ENCODE measurements at places on chromosomes 1 and 21.
A peak's percentile ranks its signal among the peaks of the same experiment; 100 is the strongest.

GRCh38 chr1:30977511-30977910 lies 69.0 kb upstream of the SDC3 start:
- no peak for DNase-seq

DNA sequence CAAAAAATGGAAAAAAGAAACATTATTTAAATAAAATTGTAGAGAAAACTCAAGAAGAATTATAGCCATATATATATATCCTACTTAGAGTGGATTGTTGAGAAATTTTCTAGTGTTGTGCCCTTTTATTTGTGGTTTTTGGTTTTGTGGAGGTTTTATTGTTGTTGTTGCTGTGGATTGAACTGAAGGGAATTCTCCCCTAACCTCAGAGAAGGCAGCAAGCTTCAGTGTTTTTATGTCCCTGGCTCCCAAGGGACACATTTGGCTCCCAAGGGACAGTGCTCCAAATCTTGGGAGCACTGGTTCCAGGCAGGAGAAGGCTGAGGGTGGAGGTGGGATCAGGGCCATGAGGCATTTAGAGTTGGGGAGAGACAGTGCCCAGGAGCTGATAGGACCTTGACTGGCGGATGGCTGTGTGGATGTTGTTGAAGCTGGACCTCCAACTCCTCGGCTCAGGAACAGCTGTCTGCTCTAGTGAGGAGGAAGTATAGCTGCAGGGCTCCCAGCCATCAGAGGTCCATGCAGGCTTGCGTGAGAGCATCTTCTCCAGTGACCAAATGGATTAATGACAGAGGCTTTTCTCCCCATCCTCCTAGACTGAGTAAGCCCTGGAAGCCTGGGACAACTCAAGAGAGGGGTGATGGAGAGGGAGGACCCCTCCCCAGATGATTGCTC lies 100.5 kb downstream of the TEX35 start:
- DNase-seq, result no peak

GRCh38 chr1:67764633-67765032 lies 68.6 kb downstream of the GNG12 start:
- DNase-seq, result no peak

GRCh38 chr1:172442843-172443565 lies 865 bp downstream of the PIGC start:
- no peak for DNase-seq

DNA sequence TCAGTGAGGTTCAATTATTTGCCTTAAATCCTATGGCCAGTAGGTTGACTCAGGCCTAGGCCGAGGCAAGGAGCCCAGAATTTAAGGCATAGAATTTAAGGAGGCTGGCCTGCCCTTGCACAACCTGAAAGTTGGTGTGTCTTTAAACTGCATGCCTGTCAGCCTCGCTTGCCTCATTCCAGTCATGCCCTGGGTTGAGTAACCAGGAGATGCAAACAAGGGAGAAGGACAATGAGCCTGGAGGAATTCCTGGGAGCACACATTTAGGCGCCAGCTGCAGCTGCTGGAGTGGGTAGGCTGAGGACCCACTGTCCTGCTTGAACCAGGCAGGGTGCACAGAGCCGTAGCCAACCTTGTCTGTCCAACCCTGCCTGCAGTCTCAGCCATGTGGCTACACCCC lies 11.7 kb downstream of the CD2 start:
- no peak for DNase-seq

DNA sequence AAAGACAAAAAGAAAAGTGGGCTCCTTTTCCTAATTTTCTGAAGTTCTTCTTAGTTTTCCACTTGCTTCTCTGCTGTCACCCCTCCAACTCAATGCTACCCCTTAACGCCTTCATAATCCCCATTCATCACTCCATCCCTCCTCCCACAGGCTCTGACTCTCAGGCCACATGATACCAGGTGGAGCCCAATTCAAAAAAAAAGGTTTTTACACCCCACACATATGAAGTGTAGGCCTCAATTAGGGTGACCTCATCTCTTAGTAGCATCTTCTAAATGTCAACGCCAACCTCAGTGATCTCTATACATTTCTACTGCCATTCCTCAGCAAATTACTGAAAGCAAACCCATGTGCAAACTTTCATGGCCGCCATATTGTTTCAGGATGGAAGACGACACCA lies 6.4 kb downstream of the SSBP3 start:
- DNase-seq, result no peak

GRCh38 chr1:112429749-112430148 lies 33.7 kb downstream of the CTTNBP2NL start:
- DNase-seq, result no peak

GRCh38 chr1:17596186-17596585 lies 56.7 kb downstream of the ARHGEF10L start:
- DNase-seq, result no peak

GRCh38 chr1:111503585-111504060 lies at the start of the genes ADORA3 and TMIGD3:
Gene ADORA3, minus strand, starts transcription at chr1:111503633. Its CDS starts 279 bp downstream, at chr1:111503354.
Gene TMIGD3, minus strand, starts transcription at chr1:111503633. Its CDS starts 279 bp downstream, at chr1:111503354.
- no peak for DNase-seq

DNA sequence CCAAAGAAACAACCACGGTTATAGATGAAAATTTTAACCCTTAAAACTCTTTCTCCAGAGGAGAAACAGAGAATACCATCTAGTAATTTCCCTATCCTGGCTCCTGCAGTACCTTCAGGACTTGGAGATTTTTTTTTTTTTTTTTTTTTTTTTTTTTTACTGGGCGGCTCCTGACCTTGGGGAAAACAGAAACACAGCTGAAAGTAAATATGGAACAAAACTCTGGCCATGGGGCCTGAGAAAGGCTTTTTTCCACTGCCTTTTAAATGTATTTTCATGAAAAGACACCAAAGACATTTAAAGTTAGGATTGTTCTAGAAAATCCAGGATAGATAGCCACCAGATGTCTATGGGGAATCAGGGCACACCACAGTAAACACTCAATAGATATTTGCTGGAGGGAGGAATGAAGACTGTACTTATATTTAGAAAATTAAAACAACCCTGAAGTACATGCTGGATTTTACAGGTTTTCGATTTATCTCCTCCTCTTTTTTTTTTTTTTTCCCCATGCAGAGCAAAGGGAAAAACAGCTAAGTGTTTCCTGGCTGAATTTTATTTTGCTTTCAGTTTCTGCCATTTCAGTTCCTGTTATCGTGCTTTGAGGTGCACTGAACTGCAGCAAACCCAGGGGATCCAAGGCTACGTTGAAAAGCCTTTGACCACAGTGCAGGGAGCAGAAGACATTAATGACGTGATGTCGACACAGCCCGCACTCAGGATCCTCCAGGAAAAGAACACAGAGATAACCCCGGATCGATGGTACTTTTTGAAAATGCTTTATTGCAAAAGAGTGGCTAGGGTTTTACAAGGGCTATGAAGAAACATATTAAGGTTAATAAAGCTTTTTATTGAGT lies 35.7 kb upstream of the CNN3 start:
- DNase-seq, result no peak

- peak; percentile 43 for DNase-seq
Observed at GRCh38 chr1:35642471-35642955, 1.2 kb upstream of the PSMB2 start.

DNA sequence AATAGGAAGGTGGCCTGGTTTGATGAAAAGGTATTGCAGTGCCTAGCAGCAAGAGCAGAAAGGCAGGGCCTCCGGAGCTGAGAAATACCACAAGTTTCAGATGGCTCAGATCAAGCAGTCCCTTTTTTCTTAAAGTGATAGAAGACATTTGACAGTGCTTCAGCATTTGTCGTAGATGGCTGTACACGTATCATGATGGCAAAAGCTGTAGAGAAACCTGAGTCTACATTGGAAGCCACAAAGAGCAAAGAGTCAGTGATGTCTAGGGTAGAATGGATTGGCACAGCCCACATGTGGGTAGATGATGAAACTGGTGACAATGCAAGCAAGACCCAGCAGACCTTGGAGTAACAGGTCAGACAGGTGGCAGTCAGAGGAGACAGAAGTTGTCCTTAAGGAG lies 101.3 kb upstream of the ARTN start:
- no peak for DNase-seq

GRCh38 chr1:29202584-29203340 lies 21.1 kb upstream of the SRSF4 start:
- DNase-seq, result peak; percentile 86

GRCh38 chr1:226864311-226864710 lies 6.1 kb upstream of the PSEN2 start:
- no peak for DNase-seq

GRCh38 chr21:44084496-44085241 lies 22.5 kb upstream of the PWP2 start:
- no peak for DNase-seq

- DNase-seq, result no peak
Observed at GRCh38 chr1:240237305-240237721, 145.6 kb downstream of the FMN2 start.

- no peak for DNase-seq
Observed at GRCh38 chr1:27562021-27562420, 41.9 kb downstream of the AHDC1 start.

DNA sequence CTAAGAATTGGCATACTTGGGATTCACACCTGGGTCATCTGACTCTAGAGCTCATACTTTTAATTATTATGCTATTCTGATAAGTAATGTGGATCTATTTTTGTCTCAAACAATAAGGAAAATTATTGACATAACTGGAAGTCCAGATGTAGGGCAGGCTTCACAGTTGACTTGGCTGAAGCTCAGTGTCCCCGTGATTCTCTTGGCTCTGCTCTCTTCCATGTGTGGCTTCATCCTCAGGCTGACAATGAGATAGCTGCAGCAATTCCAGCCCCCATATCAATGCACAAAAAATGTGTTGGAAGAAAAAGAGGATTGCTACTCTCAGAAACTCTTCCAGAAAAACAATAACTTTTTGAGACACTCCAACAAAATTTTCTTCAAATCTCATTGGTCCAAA lies 23.8 kb downstream of the HSD11B1 start:
- no peak for DNase-seq

DNA sequence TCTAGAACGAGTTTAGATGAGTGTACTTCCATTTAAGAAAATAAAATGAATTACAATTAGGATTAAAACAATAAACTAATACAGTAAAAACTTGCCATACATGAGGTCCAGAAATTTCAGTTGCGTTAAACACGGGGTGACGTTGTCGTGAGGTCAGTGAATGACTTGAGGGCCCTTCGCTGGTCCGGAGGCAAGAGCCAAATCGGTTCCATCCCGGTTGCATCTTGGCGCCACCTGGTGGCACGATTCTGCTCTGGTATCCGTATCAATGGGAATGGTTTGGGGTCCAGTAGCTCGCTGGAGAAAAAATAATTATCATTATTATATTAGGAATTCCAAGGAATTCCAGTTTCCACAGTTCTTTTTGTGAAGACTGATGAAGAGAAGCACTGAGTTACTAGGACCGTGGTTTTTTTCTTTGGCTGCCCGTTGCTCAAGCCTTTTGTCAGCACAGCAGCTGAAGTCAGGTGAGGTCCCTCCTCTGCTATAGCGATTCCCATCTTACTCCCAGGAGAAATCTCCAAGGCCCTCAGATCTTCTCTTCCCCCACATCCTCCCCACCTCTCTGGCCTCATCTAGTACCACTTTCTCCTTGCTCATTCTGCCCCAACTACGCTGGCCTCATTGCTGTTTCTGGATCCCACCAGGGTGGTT lies 161.4 kb downstream of the SLC35F3 start:
- DNase-seq, result peak; percentile 12

DNA sequence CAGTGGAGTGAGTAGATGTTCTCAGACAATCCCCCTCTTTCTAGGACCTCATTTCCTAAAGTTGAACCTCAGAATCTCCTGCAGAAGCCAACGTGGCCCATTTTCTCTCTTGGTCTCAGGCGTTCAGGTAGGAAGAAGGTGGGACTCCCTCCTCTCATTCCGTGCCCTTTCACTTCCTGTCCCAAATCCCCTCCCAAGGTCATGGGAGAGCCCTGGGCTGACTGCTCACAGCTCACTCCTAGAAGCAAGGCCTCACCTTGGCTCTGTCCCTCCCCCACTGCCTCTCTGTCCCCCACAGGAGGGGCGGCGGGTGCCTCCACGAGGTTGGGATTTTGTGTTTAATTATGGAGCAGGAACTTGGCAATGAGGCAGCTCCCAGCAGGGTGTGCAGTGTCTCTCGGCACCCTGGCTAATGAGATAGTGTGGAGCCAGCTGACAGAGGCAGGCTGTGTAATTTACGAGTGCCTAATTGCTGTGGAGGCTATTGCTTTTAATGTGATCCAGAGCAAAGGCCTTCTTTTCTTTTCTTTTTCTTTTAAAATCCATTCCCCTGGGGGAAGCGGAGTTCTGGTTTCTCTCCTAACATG lies 9.1 kb upstream of the CDK18 start:
- DNase-seq, result peak; percentile 90

GRCh38 chr1:44929531-44929930 lies 56.9 kb downstream of the EIF2B3 start:
- DNase-seq, result no peak

- no peak for DNase-seq
Observed at GRCh38 chr1:52343979-52344378, 22.0 kb downstream of the CC2D1B start.

DNA sequence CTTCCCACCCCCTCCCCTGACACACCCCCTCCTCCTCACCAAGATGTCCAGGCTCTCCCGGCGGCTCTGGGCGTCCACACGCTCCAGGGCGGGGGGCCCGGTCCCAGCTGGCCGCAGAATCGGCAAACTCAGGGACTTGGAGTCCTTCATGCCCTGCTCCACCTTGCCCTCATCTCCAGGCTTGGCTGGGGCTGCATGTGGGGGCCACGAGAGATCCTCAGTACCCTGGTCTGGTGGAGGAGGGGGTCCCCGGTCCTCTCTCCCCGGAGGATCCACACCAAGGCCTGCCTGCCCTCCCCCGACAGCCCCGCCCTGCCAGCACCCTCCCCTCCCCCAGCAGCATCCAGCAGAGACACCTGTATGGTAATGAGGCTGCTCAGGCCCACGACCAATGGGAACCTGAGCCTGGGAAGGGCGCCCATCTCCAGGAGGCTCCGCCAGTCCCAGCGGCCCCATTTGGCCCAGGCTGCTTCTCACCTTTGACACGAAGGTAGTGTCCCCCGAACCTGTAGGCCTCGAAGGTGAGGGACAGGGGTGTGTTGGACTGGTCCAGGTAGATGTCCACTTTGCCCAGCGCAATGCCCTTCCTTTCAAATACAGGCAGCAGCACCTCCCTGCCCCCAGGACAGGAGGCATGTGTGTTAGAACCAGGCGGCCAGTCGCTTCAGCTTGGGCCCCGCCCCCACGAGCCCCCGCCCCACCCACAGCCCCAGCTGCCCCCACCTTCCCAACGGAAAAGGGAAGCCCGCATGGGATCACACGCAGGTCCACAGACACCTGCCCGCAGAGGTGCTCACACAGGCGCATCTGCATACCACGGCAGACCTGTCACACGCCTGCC lies 8.2 kb upstream of the TNFRSF25 start:
- no peak for DNase-seq

- DNase-seq, result peak; percentile 16
Observed at GRCh38 chr1:12634696-12635202, 9.1 kb upstream of the AADACL4 start.

GRCh38 chr1:216723274-216723780 lies at the start of gene ESRRG:
Gene ESRRG, minus strand, starts transcription at chr1:216723429. Its CDS starts 130 bp downstream, at chr1:216723299.
- DNase-seq, result peak; percentile 63

- DNase-seq, result no peak
Observed at GRCh38 chr1:94095744-94096469, 25.0 kb downstream of the ABCA4 start.

DNA sequence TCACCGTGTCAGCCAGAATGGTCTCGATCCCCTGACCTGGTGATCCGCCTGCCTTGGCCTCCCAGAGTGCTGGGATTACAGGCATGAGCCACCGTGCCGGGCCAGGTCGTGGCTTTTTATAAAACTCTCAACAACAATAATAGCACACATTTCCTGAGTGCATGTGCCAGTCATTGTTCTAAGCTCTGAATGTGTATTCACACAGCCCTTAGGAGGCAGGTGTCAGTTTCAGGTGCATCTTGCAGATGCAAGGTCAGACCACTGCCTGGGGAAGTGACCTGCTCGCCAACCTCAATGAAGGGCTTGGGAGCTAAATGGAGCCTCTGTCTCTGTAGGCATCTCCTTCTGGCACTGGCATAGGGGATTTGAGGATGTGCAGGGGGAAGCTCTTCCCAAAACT lies 1.6 kb upstream of the LEFTY2 start:
- DNase-seq, result no peak

- DNase-seq, result no peak
Observed at GRCh38 chr1:167488786-167489185, 29.5 kb downstream of the CD247 start.

Data from NCI-H2227 treated with DMSO at 0.1 percent for 48 hours (cell line).